ENCODE measurements at places on chromosomes 11 and 22.

DNA sequence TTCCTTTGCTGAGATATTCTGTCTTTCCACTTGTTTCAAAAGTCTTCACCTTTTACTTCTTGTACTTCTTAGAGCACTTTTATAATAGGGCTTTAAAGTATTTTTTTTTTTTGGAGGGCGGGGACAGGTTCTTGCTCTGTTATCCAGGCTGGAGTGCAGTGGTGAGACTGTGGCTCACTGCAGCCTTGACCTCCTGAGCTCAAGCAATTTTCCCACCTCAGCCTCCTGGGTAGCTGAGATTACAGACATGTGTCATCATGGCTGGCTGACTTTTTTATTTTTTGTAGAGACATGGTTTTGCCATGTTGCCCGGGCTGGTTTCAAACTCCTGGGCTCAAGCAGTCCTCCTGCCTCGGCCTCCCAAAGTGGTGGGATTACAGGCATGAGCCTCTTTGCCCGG lies 57.9 kb downstream of the DYNC2H1 start:
- no peak for DNase-seq

- DNase-seq = no peak
Observed at GRCh38 chr22:31278626-31279326, 13.5 kb downstream of the PIK3IP1 start.

DNA sequence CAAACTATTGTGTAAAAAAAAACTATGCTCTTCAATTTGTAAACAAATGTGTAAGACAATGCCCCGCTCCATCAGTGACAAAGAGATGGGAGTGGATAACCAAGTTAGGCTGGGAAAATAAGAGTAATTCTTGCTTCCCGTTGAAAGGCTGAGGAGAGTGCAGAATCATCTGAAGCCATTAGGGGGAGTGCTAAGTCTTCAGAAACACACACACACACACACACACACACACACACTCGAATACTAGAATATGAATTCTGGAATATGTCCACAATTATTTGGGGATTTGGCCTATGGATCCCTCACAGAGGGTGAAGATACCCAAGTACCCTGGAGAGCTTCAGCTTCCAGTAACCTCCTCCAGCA lies 27.8 kb upstream of the ROBO3 start:
- DNase-seq = no peak

DNA sequence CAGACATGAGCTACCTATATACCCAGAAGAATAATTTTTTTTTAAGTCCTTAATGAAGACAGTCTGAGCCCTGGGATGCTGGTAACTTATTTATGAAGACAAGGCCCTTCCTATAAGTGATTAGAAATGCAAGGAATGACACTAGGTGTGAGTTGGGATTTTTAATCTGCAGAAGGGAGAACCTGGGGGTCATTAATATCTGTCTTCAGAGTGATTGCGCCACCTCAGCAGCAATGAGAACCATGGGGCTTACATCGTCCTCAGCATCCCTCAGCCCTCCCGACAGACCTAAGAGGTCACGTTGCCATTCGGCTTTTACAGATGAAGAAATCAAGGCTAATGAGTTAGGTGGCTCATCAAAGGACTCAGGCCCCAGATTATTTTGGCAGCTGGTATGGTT lies 55.6 kb downstream of the MCM5 start:
- DNase-seq = no peak

All from esophagus squamous epithelium (tissue), 5 donors.